Keratinocyte (primary cell): ENCODE measurements at places on chromosomes 16 and 17. TPM values are rescaled to one million over a fixed set of nuclear protein-coding genes. Genes with fewer than 3 reads are reported as not detected.

The HEATR9 gene
- polyA plus RNA-seq, result not detected in 3 replicates

The ATAD5 gene
- polyA plus RNA-seq, result 0.50 to 2.2 TPM (median 1.6 TPM) in 3 replicates

DNA sequence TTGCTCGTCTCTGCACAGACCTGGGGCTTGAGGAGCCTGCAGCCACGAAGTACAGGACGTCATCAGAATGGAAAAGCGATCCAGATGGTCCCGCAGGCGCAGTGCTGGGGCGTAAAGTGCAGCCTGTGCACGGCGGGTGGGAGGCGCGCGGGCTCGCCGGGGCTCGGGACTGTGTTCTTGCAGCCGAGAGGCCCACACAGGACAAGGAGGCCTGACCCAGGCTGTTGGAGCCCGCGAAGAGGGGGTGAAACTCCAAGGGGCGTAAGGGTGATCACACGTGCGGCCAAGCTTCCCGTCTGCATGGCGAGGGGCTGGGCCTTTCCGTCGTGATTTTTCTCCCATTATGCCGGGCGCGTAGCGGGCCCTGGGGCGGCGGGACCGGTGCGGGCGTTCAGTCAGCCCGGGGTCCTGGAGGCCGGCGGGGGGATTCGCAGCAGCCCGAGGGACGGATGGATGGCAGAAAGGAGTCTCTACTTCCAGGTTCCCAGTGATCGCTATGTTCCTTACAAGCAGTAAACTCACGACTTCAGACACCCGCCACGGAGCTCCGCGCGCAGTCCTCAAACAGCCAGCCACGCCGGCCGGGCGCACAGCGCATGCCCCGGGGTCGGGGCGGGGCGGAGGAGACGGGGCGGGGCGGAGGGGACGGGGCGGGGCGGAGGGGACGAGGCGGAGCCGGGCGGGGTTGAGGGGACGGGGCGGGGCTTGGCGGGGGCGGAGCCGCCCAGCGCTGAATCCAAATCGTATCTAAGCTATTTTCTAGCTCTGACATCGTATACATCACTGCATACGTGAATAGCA, 141.0 kb upstream of the KCNJ18 start:
- DNase-seq, result no peak

DNA sequence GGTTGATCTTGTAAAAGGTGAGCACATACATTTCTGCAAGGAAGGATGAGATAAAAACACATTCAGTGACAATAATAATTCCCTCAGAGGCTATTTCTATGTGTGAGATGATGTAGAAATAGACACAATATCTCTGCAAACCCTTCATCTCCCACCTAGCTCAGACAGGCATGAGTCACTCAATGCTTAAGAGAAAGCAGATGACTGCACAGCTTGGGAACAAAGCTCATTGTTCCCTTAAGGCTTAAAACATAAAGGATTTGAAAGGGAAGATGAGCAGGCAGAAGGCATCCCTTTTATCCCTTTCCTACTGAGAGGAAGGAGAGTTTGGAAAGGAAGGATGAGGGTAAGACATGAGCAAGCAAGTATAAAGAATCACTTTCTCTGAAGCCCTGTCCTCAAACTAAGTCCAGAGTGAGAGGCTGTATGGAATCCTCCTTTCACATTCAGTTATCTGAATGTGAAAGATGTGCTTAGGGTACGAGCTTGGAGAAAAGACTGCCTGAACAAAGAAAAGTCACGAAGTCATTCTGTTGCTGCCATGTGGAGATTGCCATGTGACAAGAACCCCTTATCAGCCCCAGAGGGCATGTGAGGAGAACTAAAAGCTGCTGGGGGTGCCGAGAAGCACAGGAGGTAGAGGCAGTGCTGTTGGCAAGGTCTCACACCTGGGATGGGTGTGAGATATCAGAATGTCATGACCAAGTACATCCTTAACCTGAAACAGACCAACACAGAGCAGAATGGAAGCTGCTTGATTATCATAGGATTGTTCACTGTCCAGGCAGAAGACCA, 58.2 kb downstream of the CNTNAP4 start:
- DNase-seq, result no peak

- no peak for DNase-seq
These were observed 9.0 kb downstream of the VPS9D1 start for GRCh38 chr16:89711601-89712273.

DNA sequence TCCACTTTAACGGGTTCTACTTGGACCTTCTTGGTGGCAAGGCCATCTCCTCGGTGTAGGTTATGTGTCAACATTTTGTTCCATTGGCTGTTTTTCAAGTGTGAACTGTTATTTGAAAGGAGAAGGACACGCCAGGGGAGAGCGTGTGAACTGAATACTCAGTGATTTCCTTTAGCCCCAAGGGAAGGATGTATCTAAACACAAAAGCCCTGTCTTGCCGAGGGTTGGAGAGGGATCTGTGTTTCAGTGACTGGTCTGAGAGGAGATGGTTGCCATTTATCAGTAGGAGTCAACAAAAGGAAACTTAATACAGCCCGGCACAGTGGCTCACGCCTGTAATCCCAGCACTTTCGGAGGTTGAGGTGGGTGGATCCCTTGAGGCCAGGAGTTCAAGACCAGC, 50.0 kb downstream of the USP10 start:
- no peak for DNase-seq

GRCh38 chr16:7518158-7518557, 185.5 kb downstream of the RBFOX1 start:
- no peak for DNase-seq

GRCh38 chr17:75827308-75828075, 16.7 kb downstream of the UNC13D start:
- DNase-seq, result no peak

The ALOX15B gene
- 29.7 to 56.5 TPM (median 31.9 TPM) in 3 replicates for polyA plus RNA-seq

DNA sequence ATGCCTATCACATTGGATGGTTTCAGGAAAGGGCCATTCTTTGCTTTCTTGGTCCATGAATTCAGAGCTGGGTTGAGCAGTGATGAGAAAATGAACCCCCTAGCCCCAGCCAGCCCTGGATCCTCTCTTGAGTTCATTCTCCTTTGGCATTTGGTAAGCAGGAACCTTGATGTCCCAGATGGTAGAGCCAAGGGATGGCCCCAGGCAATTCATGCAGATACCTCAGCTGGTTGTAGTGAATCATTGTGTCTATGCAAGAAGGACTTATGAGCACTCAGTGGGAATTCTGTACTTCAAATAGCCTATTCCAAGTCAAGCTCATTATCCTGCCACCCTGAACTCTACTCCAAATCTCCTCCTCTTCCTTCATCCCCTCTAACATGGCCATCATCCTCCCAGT, 412.7 kb downstream of the UTP18 start:
- DNase-seq, result peak; percentile 21

The TXNL4B gene
- polyA plus RNA-seq, result 7.9 to 12.4 TPM (median 9.3 TPM) in 3 replicates

DNA sequence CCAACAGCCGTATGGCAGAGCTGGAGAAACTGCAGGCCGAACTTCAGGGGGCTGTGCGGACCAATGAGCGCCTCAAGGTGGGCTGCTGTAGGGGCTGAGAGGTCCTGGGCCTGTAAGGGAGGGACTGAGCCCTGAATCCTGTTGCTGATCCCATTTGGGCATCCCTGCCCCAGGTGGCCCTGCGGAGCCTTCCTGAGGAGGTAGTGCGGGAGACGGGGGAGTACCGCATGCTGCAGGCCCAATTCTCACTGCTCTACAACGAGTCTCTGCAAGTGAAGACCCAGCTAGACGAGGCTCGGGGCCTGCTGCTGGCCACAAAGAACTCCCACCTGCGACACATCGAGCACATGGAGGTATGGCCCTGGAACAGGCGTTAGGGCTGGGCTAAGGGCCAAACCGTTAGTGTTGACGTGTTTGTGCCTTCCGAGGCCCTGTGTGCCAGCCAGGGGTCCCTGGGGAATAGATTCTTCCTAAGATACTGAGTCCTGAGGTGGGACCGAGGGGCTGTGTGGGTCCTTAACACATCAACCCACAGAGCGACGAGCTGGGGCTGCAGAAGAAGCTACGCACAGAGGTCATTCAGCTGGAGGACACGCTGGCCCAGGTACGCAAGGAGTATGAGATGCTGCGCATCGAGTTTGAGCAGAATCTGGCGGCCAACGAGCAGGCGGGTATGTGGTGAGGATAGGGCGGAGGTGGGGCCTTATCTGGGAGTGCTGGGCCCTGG, 4.2 kb downstream of the RNF40 start:
- DNase-seq, result no peak

The PROCA1 gene
- polyA plus RNA-seq, result 0.33 to 0.62 TPM (median 0.39 TPM) in 3 replicates

DNA sequence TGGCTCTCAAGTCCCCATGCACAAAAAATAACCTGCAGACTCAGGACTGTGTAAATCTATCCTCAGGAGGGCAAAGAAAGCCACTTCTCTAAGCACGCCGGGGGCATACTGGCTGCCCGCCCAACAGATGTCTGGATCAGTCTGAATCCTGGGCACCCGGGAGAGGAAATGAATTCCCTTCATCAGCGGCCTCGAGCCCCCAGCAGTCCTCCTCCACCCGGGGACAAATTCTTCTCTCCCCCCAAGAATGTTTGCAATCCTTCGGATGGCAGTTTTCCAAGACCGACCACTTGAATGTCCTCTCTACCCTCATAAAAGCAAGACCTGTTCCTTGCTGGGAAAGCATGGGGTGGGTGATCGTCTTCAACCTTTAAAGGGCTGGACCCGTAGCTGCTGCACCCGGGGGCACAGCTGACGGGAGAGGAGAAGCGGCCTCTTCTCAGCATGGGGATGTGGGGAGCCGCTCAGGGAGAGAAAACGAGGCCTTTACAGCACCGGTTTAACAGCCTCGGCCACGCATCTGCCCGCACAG, 9.4 kb upstream of the MAP2K3 start:
- DNase-seq, result no peak

GRCh38 chr17:63356337-63356757, 89.8 kb downstream of the CYB561 start:
- DNase-seq, result peak; percentile 7

The CKLF gene
- polyA plus RNA-seq, result 34.7 to 40.3 TPM (median 38.0 TPM) in 3 replicates

- DNase-seq, result no peak
These were observed 9.5 kb upstream of the ARL4D start for GRCh38 chr17:43389046-43389947.

- no peak for DNase-seq
These were observed 12.2 kb downstream of the RPL19 start for GRCh38 chr17:39212195-39212810.

DNA sequence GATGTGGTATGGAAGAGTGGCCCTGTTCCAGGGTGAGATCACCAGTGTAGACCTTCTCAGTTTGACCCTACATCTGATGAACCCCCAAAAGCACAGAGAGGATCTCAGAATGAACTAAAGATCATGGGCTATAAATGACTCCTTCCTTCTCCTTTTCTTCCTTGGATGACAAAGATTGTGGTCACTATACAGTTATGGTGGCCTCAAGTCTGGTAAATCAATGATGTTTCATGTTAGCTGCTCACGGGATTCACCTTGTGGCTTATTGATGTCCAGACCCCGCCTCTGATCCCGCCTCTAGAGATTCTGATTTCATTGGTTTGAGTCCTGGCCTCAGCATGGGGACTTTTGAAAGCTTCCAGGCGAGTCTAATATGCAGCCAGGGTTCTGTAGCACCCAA, 112.2 kb downstream of the PITPNC1 start:
- no peak for DNase-seq

DNA sequence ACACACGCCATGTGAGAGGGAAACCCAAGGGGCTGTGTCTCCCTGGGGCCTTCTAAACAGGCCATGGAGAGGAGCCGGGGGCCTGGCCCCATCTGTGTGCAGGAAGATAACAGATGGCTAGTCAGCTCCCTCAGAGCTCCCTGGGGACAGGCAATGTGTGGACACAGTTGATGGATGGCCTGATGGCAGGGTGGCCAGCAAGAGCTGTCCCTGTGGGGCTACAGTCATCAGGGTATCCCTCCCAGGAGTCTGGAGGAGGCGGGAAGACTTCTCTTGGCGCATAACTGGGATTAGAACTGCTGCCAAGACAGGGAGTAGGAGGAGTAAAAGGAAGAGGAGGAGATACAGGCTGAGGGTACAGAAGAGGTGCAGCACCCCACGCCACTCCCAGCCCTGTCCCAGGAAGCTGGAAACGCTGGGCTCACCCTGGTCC, 17.3 kb downstream of the MYO18A start:
- no peak for DNase-seq

The KRTAP9-8 gene
- not detected in 3 replicates for polyA plus RNA-seq

- peak; percentile 99 for DNase-seq
These were observed 15.6 kb downstream of the TLE7 start for GRCh38 chr16:71426069-71426879.
